Right kidney (tissue), 9 donors: ENCODE measurements at places on chromosomes 3 and 15.

GRCh38 chr3:123491966-123492587 is 43.2 kb upstream of the ADCY5 start:
- DNase-seq: no peak

- no peak for DNase-seq
Measured at GRCh38 chr3:42683875-42684598, 1.3 kb upstream of the KLHL40 start.

- no peak for DNase-seq
Measured at GRCh38 chr3:145088917-145089316, 1072.1 kb downstream of the PLOD2 start.

- DNase-seq: no peak
Measured at GRCh38 chr3:65850261-65850660, 188.5 kb downstream of the MAGI1 start.

DNA sequence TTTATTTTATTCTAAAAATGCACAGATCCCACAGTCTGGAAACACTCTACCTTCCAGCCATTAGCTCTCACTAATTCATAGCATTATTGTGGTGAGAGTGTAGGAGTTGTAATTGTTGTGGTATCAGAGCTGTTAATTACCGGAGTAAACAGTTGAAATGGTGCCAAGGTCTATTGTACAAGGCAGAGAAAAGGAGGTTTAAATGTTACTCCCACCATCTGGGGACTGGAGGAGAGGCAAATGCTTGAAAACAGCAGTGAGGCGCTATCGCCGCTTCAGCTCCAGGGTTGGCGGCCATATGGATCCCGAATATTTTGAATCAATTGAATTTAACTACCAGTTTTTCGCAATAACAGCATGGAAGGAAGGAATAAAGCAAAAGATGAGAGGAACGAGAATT is 113.1 kb upstream of the C15orf61 start:
- DNase-seq: no peak

GRCh38 chr3:38115645-38116427 is 21.1 kb downstream of the ACAA1 start:
- DNase-seq: no peak

- DNase-seq: no peak
Measured at GRCh38 chr3:111723293-111724215, 128.4 kb upstream of the ZBED2 start.

DNA sequence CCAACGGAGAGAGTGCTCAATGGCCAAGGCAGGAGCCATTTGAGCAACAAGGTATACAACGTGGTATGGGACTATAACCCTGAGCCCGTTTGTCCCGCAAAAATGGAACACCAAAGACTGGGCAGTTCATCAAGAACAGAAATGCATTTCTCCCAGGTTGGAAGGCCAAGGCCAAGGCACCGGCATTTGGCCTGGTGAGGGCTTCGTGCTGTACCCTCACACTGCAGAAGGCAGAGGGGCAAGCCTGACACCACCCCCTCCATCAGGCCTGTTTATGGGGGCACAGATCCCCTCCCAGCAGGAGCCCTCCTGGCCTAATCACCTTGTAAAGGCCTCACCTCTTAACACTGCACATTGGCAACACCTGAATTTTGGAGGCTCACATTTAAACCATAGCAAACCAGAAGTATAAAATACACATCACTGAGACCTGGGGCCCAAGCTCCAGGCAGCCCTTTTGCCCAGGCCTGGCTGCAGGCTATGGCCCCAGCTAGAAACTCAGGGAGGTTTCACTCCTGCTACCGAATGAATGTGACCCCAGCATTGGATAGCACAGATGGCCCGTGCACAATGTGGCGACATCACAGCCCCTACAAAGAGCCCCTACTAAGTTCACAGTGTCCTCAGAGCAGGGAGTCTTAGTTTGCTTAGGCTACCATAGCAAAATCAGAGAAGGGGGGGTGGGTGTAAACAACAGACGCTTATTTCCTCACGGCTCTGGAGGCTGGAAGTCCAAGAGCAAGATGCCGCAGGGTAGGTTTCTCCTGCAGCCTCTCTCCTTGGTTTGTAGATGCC is 47.1 kb downstream of the KLF15 start:
- DNase-seq: no peak

- DNase-seq: no peak
Measured at GRCh38 chr3:175593331-175593730, 734.2 kb downstream of the NAALADL2 start.

DNA sequence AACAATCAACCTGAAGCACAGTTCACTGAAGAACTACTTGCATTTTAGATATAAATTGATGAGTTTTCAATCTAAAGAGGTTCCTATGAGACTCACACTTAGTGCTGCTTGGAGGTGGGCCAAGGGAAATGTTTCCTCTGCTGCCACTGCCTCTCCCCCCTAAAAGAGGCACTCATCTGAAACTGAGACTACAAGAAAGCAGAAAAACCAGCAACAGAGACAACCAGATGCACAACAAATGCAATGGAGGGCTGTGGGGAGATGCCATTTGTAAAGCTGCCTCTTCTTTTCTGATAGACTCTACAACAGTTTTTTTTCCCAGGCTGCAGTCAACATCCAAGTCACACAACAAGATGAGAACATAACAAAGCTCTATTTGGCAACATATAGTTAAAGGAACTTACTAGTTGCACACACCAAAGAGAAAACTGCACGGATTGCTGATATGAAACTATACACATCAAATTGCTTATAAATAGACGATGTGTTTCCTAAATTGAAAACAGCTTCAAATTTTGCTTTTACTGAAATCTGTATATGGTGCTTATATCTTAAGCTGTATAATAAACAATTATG is 11.0 kb downstream of the TSPAN3 start:
- DNase-seq: no peak

- DNase-seq: peak; percentile 21
Measured at GRCh38 chr3:182814419-182815062, 21.2 kb downstream of the ATP11B start.

DNA sequence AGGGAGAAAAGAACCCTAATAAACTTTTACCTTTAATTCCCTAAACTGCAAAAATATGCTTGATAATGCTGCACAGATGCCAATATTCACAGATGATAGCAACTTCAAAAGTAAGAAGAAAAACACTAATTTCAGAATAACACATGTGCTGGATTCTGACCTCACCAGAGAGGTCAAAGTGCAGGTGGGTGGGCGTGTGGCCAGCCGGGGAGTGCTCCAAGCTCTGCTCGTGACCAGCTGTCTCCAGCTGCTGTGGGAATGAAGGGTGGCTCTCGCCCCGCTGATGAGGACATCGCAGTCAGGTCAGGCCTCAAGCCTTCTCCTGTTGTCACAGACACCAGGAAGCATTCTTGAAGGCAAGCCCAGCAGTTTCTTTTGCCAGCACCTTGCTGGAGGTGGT is 57.1 kb downstream of the ADAMTS17 start:
- DNase-seq: no peak

- no peak for DNase-seq
Measured at GRCh38 chr3:195838714-195839113, 27.0 kb upstream of the MUC4 start.

DNA sequence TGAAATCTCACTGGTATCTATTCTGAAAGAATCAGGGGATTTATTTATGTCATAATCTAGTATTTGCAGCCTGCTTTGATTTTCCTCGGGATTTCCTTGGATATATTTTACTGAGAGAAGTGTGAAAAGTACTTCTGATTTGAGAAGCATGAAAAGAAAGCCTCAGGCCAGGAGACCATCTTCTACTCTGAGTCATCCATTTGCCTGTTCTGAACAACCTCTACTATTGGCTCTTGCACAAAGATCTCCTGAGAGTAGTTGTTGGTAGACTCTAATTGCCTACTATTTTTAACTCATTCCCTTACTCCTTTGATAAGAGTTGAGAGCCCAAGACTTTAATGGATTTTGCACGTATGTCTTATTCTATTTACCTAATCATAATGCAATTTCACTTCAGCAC is 318.9 kb downstream of the BCHE start:
- DNase-seq: no peak

DNA sequence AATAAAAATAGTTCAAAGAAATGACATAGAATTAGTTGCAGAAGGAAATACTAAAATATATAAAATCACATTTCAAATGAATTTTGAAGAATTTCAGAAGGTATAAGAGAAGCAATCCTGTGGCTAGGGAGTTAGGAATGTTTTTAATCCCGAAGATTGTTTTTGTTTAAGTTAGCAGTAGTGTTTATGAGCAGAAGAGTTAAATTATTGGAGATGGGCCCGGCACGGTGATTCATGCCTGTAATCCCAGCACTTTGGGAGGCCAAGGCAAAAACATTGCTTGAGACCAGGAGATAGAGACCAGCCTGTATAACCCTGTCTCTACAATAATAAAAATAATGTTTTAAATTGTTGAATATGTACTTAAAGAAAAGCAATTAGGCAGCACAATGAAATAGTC is 432.5 kb downstream of the MFSD1 start:
- no peak for DNase-seq

DNA sequence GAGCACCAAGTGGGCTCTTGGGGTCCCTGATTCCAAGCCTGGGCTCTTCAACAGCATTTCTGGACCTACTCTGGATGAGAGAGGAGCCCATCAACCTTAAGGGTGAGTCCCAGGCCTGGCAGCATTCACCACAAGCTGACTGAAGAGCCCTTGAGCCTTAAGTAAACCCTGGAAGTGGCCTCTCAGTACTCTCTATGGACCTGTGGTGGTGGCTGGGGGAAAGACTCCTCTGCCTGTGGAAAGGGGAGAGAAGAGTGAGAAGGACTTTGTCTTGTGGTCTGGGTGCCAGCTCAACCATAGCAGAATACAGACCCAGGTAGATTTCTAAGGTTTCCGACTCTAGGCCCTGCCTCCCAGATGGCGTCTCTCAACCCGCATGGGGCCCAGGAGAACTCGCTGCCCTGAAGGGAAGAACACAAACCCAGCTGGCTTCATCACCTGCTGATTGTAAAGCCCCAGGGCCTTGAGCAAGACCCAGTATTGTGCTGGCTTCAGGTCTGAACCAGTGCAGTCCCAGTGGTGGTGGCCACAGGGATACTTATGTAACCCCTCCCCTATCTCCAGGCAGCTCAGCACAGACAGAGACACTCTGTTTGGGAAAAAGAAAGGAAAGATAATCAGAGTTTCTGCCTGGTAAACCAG is 71.4 kb downstream of the TFDP2 start:
- no peak for DNase-seq

DNA sequence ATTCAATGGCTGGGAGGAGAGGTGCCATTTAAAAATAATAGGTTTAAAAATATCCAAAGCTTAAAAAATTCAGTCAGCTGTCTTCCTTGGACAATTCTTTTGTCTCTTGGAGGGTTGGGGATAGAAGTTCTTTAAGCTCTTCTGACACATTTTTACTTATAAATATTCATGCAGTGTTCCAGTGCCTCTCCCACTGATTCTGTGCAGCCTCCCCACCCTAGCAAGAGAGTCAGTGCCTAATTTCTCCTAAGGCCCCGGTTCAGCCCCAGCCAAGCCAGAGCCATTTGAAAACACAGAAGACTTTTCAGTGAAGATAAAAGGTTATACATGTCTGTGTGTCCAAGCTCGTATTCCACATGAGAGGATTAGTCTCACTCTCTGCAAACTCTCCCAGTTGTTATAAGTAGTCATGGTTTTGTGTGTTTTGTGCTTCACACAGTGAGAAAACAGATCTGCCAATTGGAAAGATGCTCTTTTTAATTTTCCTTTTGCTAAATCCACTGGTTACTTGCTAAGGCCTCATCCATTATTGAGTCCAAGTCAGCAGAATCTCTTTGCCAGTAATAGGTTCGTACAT is 141.3 kb downstream of the CD47 start:
- DNase-seq: no peak

DNA sequence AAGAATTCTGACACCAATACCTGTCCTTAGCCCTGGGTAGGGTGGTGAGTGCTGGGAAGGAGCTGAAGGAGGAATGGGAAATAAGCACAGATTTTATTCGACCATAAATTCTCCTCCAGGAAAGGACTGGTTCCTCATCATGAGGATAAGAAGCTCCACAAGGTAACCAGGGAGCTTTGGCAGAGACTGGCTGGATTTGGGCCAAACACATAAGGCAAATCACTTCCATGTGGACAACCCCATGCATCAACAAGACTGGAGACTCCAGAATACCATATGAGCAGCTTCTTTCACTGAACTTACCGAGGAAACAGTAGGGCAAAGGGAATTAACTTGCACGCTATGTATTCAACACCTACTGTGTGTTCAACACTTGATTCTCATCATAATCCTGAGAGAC is 312.5 kb downstream of the NTRK3 start:
- DNase-seq: no peak

GRCh38 chr3:55330355-55330754 is 156.8 kb downstream of the WNT5A start:
- DNase-seq: no peak

GRCh38 chr15:77413699-77414349 is 6.1 kb downstream of the PEAK1 start:
- DNase-seq: no peak

- DNase-seq: no peak
Measured at GRCh38 chr3:66242788-66243464, 22.1 kb downstream of the SLC25A26 start.

GRCh38 chr3:7964899-7965298 is 536.7 kb upstream of the LMCD1 start:
- no peak for DNase-seq

GRCh38 chr15:50150349-50150748 is 31.3 kb upstream of the ATP8B4 start:
- no peak for DNase-seq

- no peak for DNase-seq
Measured at GRCh38 chr3:11734-12133, 184.8 kb upstream of the CHL1 start.

DNA sequence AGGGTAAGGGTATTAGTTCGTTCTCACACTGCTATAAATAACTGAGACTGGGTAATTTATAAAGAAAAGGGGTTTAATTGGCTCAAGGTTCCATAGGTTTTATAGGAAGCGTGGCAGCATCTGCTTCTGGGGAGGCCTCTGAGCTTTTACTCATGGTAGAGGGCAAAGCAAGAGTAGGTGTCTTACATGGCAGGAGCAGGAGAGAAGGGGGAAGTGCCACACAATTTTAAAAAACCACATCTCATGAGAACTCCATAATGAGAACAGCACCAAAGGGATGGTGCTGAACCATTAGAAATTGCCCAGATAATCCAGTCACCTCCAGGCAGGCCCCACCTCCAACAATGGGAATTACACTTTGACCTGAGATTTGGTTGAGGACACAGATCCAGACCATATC is 12.2 kb downstream of the RNF111 start:
- DNase-seq: no peak

- DNase-seq: no peak
Measured at GRCh38 chr3:52503788-52504424, 8.8 kb downstream of the STAB1 start.

DNA sequence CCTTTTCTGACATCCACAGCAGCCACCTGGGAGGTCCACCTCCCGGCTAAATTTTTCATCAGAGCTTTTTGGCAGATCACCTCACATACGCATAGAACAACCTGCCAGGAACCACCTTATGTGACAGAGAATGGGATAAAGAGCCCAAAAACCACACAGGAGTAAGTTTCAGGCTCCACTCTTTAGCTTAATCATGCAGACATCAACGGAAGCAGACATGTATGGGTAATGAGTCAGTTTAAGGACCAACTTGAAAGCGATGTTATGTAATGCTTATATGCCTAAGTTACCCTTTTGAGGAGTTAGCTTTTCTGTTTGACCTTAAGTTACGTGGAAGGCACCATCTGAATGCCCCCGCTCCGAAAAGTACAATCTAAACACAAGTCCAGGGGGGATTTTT is 183.3 kb upstream of the BHLHE40 start:
- DNase-seq: no peak

GRCh38 chr3:31226346-31226745 is 306.4 kb upstream of the STT3B start:
- DNase-seq: no peak
